NCI-H1436 (cell line): ENCODE measurements at places on chromosomes 11 and 22.

- DNase-seq, result no peak
Observed at GRCh38 chr22:41256254-41257253, 15.8 kb upstream of the CHADL start.

DNA sequence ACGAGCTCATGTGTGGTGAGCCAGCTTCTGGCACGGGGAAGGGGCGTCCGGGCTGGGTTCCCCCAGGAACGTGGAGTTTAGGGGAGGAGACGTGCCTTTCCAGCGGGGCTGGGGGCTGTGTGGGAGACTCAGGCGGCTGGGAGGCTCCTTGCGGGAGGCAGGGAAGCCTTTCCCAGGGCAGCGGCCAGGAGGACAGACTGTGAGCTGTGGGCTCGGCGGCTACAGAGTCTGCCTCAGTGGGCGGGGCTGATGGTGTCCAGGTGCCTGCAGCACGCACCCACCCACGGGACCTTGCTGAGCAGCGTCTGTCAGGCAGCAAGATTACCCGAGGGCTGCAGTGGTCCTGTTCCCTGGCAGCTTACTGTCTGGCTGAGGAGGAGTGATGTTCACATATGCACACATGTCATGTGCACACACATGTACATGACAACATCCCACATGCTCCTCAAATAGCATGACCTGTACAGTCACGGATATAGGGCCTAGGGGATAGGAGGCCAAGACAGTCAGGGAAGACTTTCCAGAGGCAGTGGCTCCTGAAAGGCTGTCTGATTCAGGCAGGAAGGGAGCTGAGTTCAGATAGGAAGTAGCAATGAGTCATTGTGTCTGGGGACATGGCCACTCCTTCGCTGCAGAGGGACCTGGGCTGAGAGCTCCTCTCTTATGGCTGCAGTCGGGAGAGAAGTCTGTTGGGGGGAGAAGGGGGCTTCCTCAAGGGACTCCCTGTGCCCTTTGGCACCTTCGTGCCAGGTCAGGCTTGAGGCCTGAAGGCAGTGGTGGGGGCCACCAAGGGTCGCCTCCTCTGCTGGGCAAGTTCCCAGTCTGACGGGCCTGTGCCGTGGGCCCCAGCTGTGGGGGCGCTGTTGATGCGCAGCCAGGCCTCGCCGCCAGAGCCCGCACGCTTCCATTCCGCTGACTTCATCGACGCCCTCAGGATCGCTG, 23.3 kb upstream of the PPP6R3 start:
- DNase-seq, result no peak

GRCh38 chr11:16603245-16603644, 135.2 kb upstream of the C11orf58 start:
- DNase-seq, result no peak

DNA sequence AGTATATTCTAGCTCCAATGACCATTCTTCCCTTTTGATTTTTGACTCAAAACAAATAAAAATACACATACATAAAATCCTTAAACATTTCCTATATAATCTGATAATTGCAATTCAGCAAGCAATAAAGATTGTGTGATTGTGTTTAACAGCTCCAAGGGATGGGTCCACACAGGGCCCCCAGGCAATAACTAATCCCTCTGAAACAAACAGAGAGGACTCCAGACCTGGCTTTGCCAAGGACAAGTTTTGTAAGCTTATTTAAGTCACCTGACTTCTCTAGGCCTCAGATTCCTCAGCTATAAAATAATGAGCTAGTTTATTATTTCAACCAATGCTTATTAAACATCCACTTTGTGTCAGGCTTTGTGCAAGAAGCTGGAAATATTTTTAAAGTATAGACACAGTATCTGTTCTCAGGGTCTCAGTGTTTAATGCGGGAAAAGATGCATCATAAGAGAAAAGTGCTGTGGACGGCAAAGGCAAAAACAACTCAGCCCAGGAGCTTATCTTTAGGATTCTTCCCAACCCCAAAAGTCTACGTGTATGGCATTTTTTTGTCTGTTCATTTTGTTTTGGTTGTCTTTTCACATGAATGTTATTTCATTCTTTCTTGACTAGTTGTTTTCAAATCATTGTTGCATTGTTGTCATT, 20.1 kb downstream of the FZD4 start:
- no peak for DNase-seq

GRCh38 chr22:23763579-23763945, 772 bp downstream of the C22orf15 start:
- no peak for DNase-seq

GRCh38 chr11:124830749-124831148, 30.5 kb upstream of the MSANTD2 start:
- no peak for DNase-seq

GRCh38 chr11:94721565-94722292, 46.4 kb upstream of the AMOTL1 start:
- DNase-seq, result no peak

DNA sequence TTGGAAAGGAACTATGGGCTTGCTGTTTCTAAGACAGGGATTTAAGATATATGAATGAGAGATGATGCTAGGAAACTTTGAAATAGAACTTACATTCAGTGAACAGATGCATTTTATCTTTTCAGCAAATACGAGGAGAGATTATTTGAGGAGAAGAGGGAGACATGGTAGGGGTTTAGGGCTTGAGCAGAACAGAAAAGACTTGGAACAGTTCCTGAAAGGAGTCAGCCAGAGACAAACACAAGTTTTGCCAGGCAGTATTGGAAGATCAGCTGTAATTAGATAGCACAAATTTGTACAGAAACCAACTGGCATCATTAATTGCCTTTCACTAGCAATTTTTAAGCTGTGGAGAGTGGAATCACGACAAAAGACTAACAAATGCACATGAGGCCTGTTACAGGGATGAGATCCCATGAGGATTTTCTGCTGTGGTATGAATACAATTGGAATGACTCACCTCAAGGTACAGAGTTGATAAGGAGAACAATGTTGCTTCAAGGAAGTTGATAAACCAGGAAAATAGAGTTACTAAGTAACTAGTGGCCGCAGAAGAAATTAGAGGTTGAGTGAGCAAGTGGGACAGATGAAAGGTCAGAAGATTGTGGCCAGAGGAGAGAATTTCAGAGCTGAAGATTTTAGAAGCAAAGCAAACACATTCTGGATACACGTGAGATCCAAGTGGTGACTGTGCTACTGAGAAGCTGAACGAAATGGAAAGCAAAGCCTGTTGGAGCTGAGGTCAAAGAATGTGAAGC, 67.9 kb downstream of the CYB5R2 start:
- no peak for DNase-seq

- no peak for DNase-seq
Observed at GRCh38 chr22:22834783-22835182, 52.8 kb upstream of the IGLL5 start.

- DNase-seq, result no peak
Observed at GRCh38 chr22:50730941-50731661, 6.9 kb upstream of the ACR start.
